Stimulated activated naive CD4-positive, alpha-beta T cell treated with Interleukin-2 at 50 U/mL for 16 hours (primary cell): ENCODE measurements at places on chromosomes 6 and 20.

GRCh38 chr6:16594849-16595248 lies 166.4 kb downstream of the ATXN1 start:
- no peak for DNase-seq

- no peak for DNase-seq
These were observed 134.5 kb upstream of the EXOC2 start for GRCh38 chr6:827431-827830.

DNA sequence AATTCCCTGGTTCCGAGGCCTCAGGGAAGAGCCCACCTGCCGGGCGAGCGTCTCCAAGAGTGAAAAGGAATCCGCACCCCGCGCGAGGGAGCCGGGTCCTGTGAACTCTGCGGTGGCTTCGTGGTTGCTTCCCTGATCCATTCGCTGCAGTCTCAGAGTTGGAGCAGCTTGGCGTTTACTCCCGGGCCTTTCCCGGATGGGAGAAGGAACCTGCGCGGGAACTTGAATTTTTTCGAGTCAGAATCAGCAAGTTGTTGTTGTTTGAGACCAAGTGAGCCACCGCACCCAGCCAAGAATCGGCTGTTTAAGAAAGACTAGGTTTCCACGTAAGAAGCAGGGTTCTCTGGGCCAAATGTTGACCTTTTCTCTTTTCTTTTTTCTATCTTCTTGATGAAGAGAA lies 12.9 kb downstream of the PRSS16 start:
- DNase-seq, result no peak

DNA sequence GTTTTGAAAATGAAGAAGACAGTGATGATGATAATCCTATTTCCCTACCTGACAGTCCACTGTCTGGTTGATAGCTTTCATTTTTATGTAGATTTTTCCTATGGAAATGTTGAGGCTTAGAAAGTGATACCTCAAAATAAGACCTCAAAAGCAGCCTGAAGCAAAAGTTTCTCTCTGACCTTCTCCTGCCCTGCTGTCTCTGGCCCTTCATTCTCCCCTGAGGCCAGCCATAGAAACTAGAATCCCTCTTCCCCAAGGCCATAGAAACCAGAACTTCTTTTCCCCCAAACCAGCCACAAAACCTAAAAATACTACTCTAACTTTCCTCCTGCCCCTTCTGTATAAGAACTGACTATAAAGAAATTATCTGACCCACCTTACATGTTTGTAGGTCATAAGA lies 52.6 kb upstream of the GCM1 start:
- DNase-seq, result no peak

DNA sequence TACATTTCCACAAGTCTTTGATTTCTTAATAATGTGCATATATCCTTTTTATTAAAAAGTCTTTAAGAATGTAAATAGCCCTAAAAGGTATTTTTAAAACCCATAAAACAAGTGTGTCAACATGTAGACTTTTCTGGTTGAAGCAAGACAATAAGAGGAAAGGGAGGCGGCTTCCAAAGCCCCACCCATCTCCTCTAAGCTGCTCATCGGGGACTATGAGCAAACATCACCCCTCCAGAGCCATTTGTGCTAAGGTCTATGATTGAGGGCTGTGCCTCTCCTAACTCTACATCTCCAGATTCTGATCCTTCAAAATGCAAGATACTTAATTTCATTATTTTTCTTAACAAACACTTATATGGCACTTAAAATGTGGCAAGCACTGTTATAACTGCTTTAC lies 2.5 kb upstream of the NAA20 start:
- no peak for DNase-seq

DNA sequence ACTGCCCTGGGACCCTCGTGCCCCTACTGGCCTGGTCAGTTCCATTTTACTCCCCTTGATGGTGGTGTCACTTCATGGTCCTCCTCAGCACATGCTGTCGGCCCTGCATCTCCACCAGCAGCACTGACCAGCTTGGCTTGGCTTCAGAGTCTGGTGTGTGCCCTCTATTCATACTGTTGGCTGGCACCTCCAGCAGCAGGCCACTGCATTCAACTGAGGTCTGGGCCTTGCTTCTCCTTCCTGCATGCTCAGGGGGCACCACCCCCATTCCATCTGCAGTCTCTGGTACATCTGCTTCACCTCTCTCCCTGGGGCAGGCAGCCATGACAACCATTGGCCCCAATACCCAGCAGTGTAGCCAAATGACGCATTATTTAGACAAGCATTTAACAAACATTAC lies 155.9 kb downstream of the SLC24A3 start:
- DNase-seq, result no peak

DNA sequence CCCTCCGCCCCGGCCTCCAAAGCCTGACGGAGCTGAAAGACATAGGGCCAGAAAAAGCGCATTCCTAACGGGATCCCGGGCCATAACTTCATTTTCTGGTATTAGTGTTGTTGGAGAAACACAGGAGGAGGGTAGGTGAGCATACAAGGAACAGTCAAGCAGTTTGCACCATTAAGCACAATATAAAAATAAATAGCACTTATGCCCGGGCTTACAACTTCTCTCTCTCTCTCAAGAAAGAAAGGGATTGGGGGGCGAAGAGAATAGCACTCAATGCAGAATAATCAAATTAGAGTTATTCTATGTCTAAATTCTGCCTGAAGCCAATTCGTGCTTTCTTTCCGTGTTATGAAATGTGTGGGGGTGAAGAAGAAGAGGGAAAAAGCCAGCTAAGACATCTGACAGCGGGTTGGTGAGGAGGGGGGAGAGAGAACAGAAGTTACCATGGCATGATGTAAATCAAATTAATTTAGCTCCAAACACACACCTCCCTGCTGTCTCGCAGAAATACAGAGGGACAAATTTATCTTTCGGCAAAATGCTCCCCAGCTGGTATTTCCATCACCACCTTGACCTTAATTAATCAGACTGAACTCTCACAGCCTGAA lies 508 bp upstream of the METTL24 start:
- no peak for DNase-seq

GRCh38 chr6:38489951-38490350 lies 149.8 kb downstream of the BTBD9 start:
- no peak for DNase-seq

DNA sequence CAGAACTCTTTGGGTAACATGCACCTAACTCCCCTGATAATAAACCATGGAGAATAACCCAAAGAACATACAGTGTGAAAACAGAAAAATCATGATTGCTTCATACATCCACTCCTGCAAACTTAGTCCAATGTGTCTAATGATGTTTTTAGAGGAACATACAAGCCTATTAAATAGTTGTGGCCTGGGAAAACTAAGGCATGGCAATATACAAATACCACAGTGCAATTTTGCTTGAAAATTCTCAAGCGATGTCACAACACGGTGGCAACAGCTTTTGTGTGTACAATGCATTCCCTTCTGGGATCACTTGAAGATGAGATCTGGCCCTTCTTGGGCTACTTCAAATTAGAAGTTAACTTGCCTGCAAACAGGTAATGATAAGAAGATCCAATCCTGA lies 16.7 kb downstream of the MAP3K5 start:
- DNase-seq, result no peak

DNA sequence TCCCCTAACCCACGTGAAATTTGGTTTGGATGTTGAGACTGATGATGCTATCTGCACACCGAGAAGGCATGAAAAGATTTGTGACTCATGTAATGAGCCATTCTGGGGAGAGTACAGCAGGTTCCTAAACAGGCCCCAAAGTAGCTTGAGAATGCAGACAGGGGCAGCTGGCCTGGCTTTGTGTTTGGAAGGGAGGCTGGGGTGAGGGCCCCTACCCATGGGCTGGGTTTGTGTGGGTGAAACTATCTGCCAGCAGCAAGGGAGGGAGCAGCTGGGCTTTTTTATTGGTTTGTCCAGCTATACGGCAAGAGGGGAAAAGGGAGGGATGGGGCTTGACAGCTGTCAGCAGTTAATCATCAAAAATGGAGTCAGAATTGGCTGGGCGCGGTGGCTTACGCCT lies 87.0 kb upstream of the RNF24 start:
- no peak for DNase-seq

GRCh38 chr6:125950293-125950692 lies 6.3 kb upstream of the HINT3 start:
- peak; percentile 19 for DNase-seq

- DNase-seq, result no peak
These were observed 105.1 kb upstream of the GPR6 start for GRCh38 chr6:109872968-109873545.

- DNase-seq, result no peak
These were observed 70.0 kb downstream of the CEBPB start for GRCh38 chr20:50260479-50261221.

- peak; percentile 77 for DNase-seq
These were observed at the start of gene RBM38 for GRCh38 chr20:57390604-57391438. TSS of gene RBM38 (plus strand) at chr20:57391396. CDS start at chr20:57391582, 186 bp downstream.

GRCh38 chr20:63952769-63953168 lies 3.4 kb downstream of the UCKL1 start:
- DNase-seq, result no peak

GRCh38 chr6:158717341-158718330 lies 67.8 kb downstream of the SYTL3 start:
- no peak for DNase-seq

- no peak for DNase-seq
These were observed 2.5 kb downstream of the PRL start for GRCh38 chr6:22294301-22294700.

DNA sequence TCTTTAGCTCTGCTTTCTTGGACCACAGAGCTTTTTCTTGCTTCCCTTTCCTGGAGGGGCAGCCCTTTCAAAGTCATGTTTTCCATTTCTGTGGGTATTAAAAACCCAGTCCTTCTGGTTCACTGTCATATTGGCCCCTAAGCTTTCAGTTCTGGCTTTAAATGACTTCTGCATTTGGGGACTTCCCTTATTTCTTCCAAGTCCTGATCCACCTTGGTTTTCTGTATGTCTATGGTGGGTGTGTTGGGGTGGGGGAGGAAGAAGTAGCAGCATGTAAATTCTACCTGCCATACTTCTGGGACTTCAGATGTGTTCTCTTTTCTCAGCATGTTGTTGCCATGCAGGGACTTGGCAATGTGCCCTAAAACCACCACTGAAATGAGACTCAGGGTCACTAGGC lies 77.1 kb upstream of the EMILIN3 start:
- no peak for DNase-seq

DNA sequence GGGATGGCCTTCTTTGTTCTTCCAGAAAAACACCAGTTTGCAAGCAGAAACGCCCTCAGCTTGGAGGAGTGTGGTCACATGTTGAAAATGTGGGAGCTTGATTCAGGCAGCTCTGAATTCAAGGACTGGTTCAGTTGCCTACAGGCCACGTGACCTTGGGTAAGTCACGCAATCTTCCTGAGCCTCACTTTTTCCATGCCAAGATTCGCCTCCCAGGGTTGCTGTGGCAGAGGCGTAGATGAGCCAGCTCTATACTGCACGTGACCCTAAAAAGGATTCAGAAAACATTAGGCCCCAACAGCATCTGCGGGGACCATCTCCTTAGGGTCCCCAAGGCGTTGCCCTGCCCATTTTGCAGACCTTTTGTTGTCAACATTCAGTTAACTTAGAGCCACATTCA lies 112.0 kb upstream of the SNX9 start:
- no peak for DNase-seq

DNA sequence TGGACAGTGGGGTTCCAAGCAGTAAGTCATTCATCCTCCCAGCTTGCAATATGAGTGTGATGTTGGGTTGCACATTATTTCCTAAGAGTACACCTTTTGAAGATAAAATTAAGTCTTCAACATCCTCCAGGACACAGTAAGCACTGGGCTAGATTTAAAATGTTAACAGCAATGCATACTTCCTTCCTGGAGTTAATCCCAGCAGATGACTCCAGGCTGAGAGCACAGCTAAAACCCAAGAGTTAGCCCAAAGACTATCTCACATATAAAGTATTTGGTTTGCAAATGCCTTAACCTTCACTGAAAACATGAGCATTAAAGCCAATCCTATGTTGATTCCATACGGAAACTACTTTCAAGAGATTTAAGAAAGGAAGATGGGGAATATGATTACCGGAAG lies 69.2 kb downstream of the SLC23A2 start:
- DNase-seq, result no peak

GRCh38 chr6:142867988-142868812 lies 76.8 kb downstream of the HIVEP2 start:
- no peak for DNase-seq

DNA sequence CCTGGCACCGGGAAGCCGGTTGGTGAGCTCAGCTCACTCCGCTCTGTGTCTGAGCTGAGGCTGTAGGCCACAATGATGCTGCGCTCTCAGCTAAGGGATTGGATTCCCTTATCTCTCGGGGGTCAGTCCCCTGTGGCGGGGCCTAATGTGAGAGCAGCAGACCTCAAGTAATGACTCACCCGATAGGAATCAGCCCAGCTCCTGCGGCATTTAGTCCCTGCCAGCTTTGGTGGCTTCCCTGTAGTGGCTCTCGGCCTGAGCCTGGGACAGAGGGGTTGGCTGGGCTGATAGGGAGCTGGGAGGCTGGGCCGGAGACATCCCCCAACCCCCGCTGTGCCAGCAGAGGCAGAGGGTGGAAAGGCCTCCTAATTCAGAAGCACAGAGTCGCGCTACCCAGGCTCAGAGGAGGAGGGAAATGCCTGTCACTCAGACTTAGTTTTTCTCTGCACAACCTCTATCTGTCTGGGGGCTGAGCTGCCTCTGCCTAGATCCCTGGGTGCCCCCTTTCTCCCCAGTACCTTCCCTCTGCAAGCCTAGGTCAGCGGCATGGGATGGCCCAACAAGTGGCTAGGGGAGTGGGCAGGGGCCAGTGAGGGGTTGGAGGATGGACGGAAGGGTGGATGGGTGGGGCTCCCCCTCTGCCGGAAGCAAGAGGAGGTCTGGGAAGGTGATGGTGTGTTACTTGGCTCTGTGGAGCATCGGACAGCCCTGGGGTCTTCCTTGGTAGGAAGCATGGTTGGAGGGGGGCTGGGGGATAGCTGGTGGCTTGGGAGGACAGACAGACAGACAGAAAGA lies 92.2 kb downstream of the CDH22 start:
- DNase-seq, result no peak

DNA sequence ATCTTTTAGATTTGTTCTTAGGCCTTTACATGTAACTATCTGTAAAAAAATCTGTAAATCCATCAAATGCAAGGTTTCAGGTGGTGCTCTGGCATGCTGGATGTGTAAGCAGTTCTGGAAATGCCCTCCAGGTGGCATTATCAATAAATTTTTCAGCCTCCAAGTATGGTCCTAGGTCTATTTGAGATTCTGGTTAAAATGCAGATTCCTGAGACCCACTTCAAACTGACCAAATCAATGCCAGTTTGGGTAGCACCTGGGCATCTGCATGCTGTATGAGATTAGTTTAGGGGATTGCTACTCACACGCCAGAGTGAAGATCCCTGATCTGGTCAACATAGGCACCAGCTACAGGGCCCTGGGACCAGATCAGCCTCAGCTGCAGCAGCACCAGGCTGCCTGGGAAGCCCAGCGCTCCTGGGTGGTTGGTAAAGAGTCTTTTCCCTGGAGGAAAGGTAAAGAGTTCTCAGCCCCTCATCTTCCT lies 507.3 kb upstream of the CITED2 start:
- DNase-seq, result no peak

- peak; percentile 28 for DNase-seq
These were observed 2.5 kb downstream of the RSPO3 start for GRCh38 chr6:127120787-127121636.
